Endodermal cell (in vitro differentiated cells): ENCODE measurements at places on chromosomes 13 and 19. TPM values are rescaled to one million over a fixed set of nuclear protein-coding genes. Genes with fewer than 3 reads are reported as not detected.

The NLRP9 gene
- total RNA-seq = not detected in 3 replicates

GRCh38 chr13:33728271-33729037, 89.5 kb upstream of the RFC3 start:
- no peaks in the 10 kb centered on the region for H3K36me3 ChIP-seq
- DNase-seq = no peak
- H3K4me3 ChIP-seq = no peak overlapping the region
- no peak overlapping the region for H3K27ac ChIP-seq
- H3K4me1 ChIP-seq = no peaks in the 10 kb centered on the region

- DNase-seq = peak; percentile 54
- H3K27me3 ChIP-seq = no peaks in the 10 kb centered on the region
- H3K36me3 ChIP-seq = no peaks in the 10 kb centered on the region
- H3K4me1 ChIP-seq = no peaks in the 10 kb centered on the region
Measured at GRCh38 chr19:45653634-45654033, 14.4 kb upstream of the GIPR start.

The ACTMAP gene
- 29.8 to 35.0 TPM (median 34.3 TPM) in 3 replicates for total RNA-seq

- H3K27me3 ChIP-seq = no peaks in the 10 kb centered on the region
- no peak overlapping the region for H3K4me3 ChIP-seq
- H3K27ac ChIP-seq = no peak overlapping the region
- H3K36me3 ChIP-seq = no peaks in the 10 kb centered on the region
- DNase-seq = no peak
Measured at GRCh38 chr13:48278806-48279205, 24.7 kb upstream of the RB1 start.

GRCh38 chr19:4368128-4368820, 24.9 kb downstream of the MPND start:
- no peaks in the 10 kb centered on the region for H3K4me1 ChIP-seq
- H3K36me3 ChIP-seq = peaks cover 17% of the 10 kb centered on the region
- H3K4me3 ChIP-seq = no peak overlapping the region
- no peak overlapping the region for H3K27ac ChIP-seq
- peak; percentile 54 for DNase-seq

The SBK3 gene
- total RNA-seq = 0.36 and 0.48 TPM in 2 replicates

- DNase-seq = peak; percentile 88
- H3K36me3 ChIP-seq = no peaks in the 10 kb centered on the region
- H3K27me3 ChIP-seq = peaks cover 68% of the 10 kb centered on the region
- peak overlapping the region; percentile 79 for H3K4me3 ChIP-seq
- H3K4me1 ChIP-seq = no peaks in the 10 kb centered on the region
Measured at GRCh38 chr19:10517760-10518443, 655 bp upstream of the S1PR5 start.

DNA sequence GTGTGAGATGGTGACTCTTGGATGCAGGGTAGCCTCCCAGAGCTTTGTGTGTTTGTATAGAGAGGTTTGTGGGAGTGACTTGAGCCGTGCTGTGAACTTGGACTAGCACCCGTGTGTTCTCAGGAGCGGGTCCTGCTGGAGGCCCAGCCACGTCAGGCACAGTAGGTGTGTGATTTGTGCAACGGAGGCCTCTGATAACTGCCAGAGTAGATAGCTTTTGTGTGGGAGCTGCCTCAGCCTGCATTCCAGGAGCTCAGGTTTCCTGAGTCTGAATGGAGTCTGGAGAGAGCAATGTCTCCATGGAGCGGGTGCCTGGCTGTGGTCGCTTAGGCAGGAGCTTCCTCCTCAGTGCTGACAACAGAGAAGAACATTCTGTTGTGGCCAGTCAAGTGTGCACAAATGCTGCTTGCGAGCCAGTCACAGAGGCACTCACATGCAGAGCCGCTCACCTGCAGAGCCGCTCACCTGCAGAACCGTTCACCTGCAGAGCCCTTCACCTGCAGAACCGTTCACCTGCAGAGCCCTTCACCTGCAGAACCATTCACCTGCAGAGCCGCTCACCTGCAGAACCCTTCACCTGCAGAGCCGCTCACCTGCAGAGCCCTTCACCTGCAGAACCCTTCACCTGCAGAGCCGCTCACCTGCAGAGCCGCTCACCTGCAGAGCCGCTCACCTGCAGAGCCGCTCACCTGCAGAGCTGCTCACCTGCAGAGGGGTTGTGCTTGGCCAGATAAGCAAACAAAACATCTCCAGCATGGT, 32.6 kb downstream of the TFDP1 start:
- DNase-seq = peak; percentile 76
- peaks cover 49% of the 10 kb centered on the region for H3K36me3 ChIP-seq
- no peaks in the 10 kb centered on the region for H3K27me3 ChIP-seq
- H3K4me1 ChIP-seq = peaks cover 13% of the 10 kb centered on the region
- peak overlapping the region; percentile 37 for H3K27ac ChIP-seq

- no peaks in the 10 kb centered on the region for H3K36me3 ChIP-seq
- no peak overlapping the region for H3K4me3 ChIP-seq
- H3K4me1 ChIP-seq = no peaks in the 10 kb centered on the region
- no peak overlapping the region for H3K27ac ChIP-seq
- no peak for DNase-seq
- no peaks in the 10 kb centered on the region for H3K27me3 ChIP-seq
Measured at GRCh38 chr13:105598529-105598928, 936.9 kb downstream of the EFNB2 start.

DNA sequence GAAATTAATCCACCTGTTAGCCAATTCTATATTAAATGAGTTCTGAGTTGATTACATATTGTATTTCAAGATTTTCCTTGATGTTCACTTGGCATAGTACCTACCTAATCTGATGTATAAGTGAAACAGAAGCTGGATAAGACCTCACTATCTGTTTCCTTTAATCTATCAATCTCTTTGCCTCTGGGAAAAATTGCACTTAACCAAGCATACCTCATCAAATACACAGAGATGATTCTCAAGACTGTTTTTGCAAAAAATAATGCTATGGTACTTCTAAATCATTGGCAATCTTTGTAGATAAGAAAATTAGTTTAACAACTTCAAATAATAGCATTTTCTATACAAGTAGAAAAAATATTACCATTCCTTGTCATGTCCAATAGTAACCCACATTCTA, 55.2 kb downstream of the SERPINE3 start:
- H3K27ac ChIP-seq = no peak overlapping the region
- no peaks in the 10 kb centered on the region for H3K27me3 ChIP-seq
- no peak for DNase-seq
- no peaks in the 10 kb centered on the region for H3K4me1 ChIP-seq
- no peak overlapping the region for H3K4me3 ChIP-seq
- H3K36me3 ChIP-seq = peaks cover 46% of the 10 kb centered on the region

The ZC3H13 gene
- total RNA-seq = 50.0 to 67.4 TPM (median 62.4 TPM) in 3 replicates

GRCh38 chr13:48448959-48449614, 36.2 kb upstream of the LPAR6 start:
- DNase-seq = no peak
- H3K27me3 ChIP-seq = no peaks in the 10 kb centered on the region
- H3K4me3 ChIP-seq = no peak overlapping the region
- peaks cover 2% of the 10 kb centered on the region for H3K4me1 ChIP-seq
- H3K27ac ChIP-seq = no peak overlapping the region

The KBTBD6 gene
- 5.4 to 10.2 TPM (median 9.4 TPM) in 3 replicates for total RNA-seq

The RAX2 gene
- 0.21 TPM in 1 of 3 replicates, not detected in the others for total RNA-seq

- peaks cover 43% of the 10 kb centered on the region for H3K36me3 ChIP-seq
- no peak overlapping the region for H3K4me3 ChIP-seq
- H3K4me1 ChIP-seq = no peaks in the 10 kb centered on the region
- no peak for DNase-seq
- no peak overlapping the region for H3K27ac ChIP-seq
Measured at GRCh38 chr19:14414926-14415690, 4.0 kb downstream of the DDX39A start.

- H3K4me1 ChIP-seq = peaks cover 9% of the 10 kb centered on the region
- H3K27ac ChIP-seq = peak overlapping the region; percentile 92
- DNase-seq = peak; percentile 75
- H3K27me3 ChIP-seq = no peaks in the 10 kb centered on the region
Measured at GRCh38 chr13:51802631-51803418, 1.1 kb downstream of the DHRS12 start.

The NLRP11 gene
- not detected in 3 replicates for total RNA-seq

The LGALS7 gene
- total RNA-seq = 0.97 and 1.8 TPM in 2 replicates

GRCh38 chr13:99191336-99191899, 9.2 kb upstream of the UBAC2 start:
- no peak overlapping the region for H3K27ac ChIP-seq
- DNase-seq = no peak
- H3K4me1 ChIP-seq = no peaks in the 10 kb centered on the region
- H3K36me3 ChIP-seq = no peaks in the 10 kb centered on the region
- H3K27me3 ChIP-seq = no peaks in the 10 kb centered on the region

DNA sequence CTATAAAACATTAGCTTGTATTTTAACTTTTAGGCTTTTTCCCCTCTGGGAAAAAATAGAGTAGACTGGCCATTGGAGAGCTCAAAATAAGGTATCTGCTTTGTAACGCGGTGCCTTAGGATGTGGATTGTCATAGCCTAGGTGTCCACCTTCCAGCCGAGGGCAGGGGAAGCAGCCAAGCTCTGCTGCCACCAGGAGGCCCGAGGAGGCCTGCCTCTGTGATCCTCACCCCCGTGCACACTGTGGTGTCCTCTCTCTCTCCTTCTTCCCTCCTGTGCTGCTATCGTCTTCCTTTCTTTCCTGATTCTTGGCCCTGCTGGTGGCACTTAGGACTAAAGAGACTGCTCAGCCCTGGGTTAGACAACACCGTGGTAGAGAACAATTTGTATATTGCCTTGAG, 11.3 kb downstream of the HNRNPM start:
- no peak overlapping the region for H3K27ac ChIP-seq
- peak; percentile 84 for DNase-seq
- peak overlapping the region; percentile 38 for H3K4me3 ChIP-seq
- peaks cover 82% of the 10 kb centered on the region for H3K36me3 ChIP-seq

DNA sequence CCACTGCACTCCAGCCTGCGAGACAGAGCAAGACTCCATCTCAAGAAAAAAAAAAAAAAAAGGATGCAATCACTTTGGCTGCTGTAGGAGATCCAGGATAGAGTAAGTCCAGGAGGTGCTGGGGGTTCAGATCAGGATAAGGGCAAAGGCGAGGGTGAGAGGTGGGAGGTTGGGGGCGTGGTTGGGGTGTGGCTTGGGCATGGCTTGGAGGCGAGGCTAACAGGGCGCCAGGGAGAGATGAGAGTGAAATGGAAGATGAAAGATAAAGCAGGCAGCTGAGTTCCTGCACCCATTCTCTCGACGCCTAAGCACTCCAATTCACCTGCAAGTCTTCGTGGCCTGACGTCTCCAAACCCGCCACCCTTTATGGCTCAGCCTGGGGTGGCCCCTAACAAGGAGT, 25.0 kb upstream of the ZNRF4 start:
- no peak overlapping the region for H3K27ac ChIP-seq
- DNase-seq = peak; percentile 78
- H3K4me3 ChIP-seq = no peak overlapping the region
- H3K27me3 ChIP-seq = no peaks in the 10 kb centered on the region
- H3K36me3 ChIP-seq = no peaks in the 10 kb centered on the region

- no peaks in the 10 kb centered on the region for H3K4me1 ChIP-seq
- H3K4me3 ChIP-seq = no peak overlapping the region
- peaks cover 81% of the 10 kb centered on the region for H3K36me3 ChIP-seq
- H3K27ac ChIP-seq = no peak overlapping the region
- DNase-seq = no peak
Measured at GRCh38 chr19:54152878-54153524, 6.5 kb downstream of the LENG1 start.

GRCh38 chr13:61144301-61144700, 271.3 kb downstream of the PCDH20 start:
- peaks cover 7% of the 10 kb centered on the region for H3K4me1 ChIP-seq
- DNase-seq = no peak
- H3K36me3 ChIP-seq = no peaks in the 10 kb centered on the region
- H3K4me3 ChIP-seq = no peak overlapping the region

DNA sequence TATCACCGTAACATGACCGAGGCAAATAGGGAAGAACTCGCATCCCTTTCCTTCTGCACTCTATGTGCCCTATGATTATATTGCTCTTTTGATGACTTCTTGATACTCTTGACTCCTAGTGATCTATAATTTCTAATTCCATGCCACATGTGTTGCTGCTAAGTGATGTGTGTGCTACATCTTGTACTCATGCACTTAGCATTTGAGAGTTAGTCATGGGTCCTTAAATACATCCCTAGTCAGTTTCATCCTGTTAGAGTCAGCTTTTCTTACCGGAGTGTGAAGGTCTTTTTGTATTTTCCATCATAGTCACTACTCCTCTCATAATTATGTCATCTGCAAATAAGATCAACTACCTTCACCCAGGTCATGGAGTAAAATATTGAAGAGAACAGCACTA, 30.2 kb downstream of the RXFP2 start:
- H3K36me3 ChIP-seq = no peaks in the 10 kb centered on the region
- H3K27ac ChIP-seq = no peak overlapping the region

DNA sequence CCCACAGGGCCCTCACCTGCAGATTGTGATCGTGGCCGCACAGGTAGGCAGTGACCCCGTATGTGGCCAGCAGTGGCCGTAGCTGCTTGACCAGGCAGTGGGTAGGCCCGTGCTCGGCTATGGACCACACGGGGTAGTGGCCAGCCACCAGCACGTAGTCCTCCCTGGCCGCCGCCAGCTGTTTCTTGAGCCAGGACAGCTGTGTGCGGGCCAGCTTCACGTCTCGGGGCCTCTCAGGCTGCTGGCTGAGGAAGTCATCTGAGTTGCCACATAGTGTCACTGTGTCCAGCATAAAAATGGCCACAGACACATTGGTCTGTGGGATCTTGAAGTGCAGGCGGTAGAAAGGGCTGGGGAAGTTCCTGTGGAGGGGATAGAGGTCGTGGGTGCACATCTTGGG, 1.2 kb downstream of the ACP5 start:
- no peak overlapping the region for H3K4me3 ChIP-seq
- H3K27me3 ChIP-seq = no peaks in the 10 kb centered on the region
- H3K27ac ChIP-seq = no peak overlapping the region
- no peaks in the 10 kb centered on the region for H3K4me1 ChIP-seq
- no peaks in the 10 kb centered on the region for H3K36me3 ChIP-seq
